ENCODE measurements at places on chromosomes 2 and 18. TPM values are rescaled to one million over a fixed set of nuclear protein-coding genes. Genes with fewer than 3 reads are reported as not detected.

- DNase-seq: peak; percentile 21
Observed at GRCh38 chr2:177334940-177335543, 57.5 kb upstream of the AGPS start.

- no peak for DNase-seq
Observed at GRCh38 chr2:151262629-151263028, 966 bp upstream of the RBM43 start.

- no peak for DNase-seq
Observed at GRCh38 chr2:145743011-145743410, 1223.1 kb upstream of the ZEB2 start.

GRCh38 chr2:94753466-94753998 is 117.7 kb upstream of the TEKT4 start:
- no peak for DNase-seq

DNA sequence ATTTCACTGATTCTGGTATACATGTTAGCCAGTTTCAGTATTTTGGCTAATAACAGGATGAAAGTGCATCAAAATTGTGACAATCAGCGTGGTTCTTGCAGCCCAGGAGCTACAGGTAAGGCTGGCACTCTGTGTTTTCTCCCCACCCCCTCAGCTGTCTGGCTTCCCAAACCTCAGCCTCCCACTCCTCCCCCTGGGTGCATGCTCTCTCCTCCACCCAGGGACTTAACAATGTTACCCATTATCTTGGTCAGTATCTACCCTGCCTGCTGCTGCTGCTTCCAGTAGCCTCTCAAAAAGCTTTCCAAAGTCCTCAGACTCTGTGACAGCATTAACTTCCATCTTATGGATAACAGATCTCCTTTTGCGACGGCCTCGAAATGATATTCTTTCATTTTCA is 41.0 kb downstream of the TRABD2A start:
- DNase-seq: no peak

- no peak for DNase-seq
Observed at GRCh38 chr18:12433829-12434540, 26.3 kb downstream of the PRELID3A start.

DNA sequence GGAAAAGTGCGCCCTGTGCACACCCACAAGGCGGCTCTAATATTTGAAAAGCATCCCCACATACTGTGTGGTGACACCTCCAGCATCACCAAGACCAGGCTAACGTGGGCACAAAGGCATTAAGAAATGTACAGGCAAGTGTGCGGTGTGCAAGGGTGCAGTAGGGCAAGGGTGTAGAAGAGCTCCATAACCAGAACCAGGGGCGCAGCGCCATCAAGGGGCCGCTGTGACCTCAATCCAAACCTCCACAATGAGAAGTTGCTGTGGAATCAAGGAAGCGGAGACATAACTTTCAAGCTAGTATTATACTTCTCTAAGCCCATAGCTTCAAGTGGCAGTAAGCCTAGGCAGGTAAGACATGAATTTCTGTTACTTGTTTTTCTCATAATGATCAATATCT is 13.0 kb downstream of the L3MBTL4 start:
- no peak for DNase-seq

- no peak for DNase-seq
Observed at GRCh38 chr2:168920504-168921157, 19.5 kb downstream of the G6PC2 start.

DNA sequence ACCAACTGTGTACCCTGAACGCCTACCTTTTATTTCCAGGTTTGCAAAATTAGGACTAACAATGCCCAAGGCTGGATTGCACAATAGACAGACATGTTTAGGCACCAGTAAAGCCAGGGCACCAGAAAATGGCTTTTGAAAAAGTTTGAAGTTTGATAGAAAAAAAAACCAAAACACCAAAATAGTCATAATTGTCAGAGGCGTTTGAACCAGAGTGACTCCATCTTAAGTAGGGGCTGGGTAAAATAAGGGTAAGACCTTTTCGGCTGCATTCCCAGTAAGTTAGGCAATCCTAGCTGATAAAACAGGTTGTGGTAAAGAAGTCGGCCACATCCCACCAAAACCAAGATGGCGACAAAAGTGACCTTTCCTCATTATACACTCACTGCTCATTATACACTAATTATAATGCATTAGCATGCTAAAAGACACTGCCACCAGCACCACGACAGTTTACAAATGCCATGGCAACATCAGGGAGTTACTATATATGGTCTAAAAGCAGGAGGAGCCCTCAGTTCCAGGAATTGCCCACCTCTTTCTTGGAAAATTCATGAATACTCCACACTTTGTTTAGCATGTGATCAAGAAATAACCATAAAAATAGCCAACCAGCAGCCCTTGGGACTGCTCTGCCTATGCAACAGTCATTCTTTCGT is 105.1 kb upstream of the MSH2 start:
- no peak for DNase-seq

DNA sequence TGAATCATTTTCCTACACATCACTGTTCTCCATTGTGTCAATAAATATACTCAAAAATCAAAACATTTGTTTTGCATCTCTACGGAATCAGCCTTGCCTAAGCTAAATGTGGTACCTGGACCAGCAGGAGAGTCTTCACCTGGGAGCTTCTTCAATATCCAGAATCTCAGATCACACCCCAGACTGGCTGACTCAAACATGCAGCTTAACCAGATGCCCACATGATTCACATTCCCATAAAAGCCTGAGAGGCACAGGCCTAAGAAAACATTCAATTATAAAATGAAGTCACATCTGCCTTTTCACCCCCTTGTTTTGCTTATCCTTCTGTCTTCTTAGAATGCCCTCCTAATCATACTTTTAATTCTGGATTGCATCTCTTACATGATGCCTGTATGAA is 1045.5 kb upstream of the NXPH2 start:
- DNase-seq: no peak

- DNase-seq: no peak
Observed at GRCh38 chr2:234242459-234242836, 191.9 kb downstream of the SPP2 start.

DNA sequence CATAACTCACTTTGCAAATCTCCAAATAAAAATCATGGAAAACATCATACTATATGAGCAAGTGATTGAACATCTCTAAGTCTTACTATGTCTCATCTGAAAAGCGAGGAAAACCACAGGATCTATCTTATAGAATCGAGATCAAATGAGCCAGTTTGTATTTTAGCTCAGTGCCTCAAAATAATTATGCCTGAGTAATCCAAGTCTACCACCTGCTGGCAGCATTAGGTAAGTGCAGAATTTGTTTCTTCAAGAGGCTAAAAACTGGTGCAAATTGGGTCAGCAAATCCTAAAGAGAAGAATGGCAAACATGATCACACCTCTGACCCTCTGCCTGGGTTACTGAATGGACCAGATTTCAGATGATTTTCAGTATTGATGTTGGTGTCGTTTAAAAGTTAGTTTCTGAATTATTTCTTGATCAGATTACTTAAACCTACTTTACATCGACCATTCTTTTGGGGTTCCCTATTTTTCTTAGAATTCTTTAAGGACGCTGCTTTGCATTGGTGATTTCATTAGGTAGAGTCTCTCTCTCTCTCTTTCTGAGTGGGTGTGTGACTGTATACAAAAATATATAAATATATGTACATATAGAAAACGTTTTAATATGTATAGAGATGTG is 12.7 kb upstream of the FHOD3 start:
- peak; percentile 60 for DNase-seq

GRCh38 chr2:170818036-170818751 is 1.5 kb downstream of the GAD1 start:
- no peak for DNase-seq

- DNase-seq: no peak
Observed at GRCh38 chr2:126933711-126934091, 35.0 kb downstream of the TEX51 start.

DNA sequence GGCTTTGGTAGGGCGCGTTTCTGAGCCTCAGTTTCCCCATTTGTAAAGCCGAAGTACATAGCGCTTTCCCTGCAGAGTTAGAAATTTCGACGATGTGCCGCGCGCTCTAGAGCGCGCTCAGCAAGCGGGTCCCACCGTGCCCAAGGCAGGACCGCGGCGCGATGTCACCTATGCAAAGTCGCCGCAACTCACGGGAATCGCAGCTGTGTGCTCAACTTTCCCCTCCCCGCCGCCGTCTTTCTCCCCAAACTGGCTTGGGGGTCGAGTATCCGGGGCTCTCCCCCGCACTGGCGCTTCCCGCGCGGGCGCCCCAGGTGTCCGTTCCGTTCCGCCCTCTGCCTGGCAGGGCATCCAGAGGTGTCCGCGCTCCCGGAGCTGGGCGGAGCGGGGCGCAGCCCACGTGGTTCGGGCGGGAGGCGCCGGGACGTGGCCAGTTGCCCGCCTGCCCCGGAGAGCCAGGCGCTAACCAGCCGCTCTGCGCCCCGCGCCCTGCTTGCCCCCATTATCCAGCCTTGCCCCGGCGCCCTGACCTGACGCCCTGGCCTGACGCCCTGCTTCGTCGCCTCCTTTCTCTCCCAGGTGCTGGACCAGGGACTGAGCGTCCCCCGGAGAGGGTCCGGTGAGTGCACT is at the start of gene MLPH:
Gene MLPH, plus strand, starts transcription at position 433 of the 630 bp plus-strand sequence. CDS start 6,176 bp downstream, outside the sequence.
- peak; percentile 67 for DNase-seq

GRCh38 chr2:241465543-241465942 is 42.8 kb downstream of the STK25 start:
- no peak for DNase-seq

GRCh38 chr2:26620031-26620605 is 21.0 kb downstream of the CIB4 start:
- no peak for DNase-seq

DNA sequence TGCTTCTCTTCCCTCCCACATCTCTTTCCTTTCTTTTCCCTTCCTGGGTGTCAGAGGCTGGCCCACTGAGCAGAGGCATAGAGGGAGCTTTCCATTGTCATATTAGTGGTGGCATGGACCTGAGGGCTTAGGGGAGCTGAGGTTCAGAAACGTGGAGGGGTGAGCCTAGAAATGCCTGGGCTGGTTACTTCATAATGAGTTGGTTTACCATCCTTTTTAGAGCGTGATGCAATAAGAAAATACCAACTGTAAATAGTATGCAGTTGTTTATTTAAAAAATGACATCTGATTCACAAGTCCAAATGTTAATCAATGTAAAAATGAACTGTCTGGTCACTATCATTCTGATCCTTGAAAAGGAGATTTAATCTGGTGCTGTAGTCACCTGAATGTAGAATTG is 46.3 kb downstream of the MYO1B start:
- no peak for DNase-seq

DNA sequence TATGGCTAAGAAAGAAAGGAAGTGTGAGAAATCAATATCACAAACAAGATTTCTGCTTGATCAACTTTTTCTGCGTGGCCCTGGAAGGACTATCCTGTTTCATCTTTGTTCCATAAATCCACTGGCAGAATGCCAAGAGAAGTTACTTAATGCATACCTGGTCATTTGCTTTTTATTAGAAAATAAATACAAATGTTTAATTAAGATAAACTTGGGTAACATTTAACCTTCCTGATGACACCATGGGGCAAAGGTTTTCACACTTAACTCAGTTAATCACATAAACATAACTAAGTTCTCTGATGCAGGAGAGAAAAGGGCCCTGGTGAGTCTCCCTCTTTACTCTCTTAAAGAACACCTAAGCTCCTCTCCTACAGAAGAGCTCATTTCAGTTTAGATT is 203.3 kb downstream of the AFF3 start:
- no peak for DNase-seq

- DNase-seq: no peak
Observed at GRCh38 chr2:152186262-152186661, 10.7 kb upstream of the STAM2 start.

DNA sequence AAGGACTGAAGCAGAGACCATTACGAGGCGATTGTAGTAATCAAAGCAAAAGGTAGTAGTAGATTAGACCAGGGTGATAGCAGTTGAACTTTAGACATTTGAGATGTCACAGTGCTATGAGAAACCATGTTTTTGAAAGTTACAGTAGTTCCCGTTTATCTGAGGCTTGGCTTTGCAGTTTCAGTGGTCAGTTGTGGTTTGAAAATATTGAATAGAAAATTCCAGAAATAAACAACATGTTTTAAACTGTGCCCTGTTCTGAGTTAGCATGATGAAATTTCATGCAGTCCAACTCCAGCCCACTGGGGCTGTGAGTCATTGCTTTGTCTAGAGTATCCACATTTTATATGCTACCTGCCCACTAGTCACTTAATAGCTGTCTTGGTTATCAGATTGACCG is 47.5 kb downstream of the ZNF638 start:
- DNase-seq: no peak

DNA sequence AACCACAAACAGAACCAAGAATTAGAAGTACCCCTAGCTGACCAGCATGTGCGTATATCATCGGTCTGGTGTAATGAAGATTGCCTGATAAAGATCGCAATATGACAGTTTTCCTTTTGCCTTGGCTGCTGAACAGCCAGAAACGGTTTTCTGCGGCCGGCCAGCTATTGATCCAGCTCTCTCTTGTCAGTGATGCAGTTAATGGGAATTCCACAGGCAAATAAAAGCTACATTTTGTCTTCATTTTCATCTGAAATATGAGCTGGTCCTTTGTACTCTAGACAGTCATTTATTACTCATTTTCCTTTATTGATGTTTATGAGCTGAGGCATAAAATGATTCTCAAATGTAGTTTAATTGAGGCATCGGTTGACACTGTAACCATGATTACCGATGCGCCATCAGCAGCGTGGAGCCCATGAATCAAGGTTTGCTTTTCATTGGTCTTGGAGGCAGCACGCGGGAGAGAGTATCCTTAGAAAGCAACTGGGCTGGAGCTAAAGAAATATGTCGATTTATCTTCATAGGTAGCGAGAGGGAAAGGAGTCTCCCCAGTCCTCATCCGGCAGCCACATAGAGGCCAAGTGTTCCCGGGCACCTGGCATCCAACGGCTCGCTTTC is 535.2 kb downstream of the GALR1 start:
- no peak for DNase-seq

DNA sequence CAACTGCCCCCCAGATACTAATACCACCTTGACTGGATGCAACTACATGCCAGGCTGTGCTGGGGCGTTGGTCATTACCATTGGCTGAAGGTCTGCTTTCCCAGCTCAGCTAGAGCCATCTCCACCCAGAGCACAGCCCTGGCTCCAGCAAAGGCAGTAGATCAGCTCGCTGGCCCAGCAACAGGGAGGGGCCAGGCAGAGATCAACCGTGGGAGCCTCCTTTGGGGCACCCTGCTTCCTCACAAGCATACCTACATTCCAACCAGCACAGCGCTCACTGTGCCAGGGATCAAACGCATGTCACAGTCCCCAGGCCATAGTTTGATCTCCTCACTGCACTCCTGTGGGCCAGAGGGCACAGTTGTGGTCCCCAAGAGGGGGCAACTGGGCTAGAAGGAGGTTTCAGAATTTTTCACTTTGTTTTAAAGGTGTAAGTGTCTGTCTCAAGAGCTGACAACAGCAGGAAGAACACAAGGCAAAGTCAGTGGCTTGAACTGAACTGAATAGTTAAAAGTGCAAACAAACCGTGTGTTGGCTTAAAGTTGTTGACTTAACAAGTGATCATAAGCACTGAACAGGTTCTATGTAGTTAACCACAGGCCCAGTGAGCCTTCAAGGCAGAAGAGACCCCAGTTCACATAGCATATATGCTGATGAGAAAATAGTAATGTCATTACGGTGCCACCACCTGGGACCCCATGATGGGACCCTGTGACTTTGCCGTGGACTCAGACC is 70.1 kb upstream of the BZW1 start:
- no peak for DNase-seq

The NT5DC4 gene
- total RNA-seq: 0.12 TPM

The TTN gene
- total RNA-seq: 92.5 TPM

The ZNF385B gene
- total RNA-seq: 3.2 TPM

The MEMO1 gene
- total RNA-seq: 31.5 TPM

The IL1R1 gene
- 51.9 TPM for total RNA-seq

The LBX2 gene
- 3.3 TPM for total RNA-seq

The SCYGR8 gene
- total RNA-seq: not detected

The SIX3 gene
- not detected for total RNA-seq

The RESP18 gene
- not detected for total RNA-seq

The SERPINB13 gene
- total RNA-seq: not detected

The TLX2 gene
- 0.12 TPM for total RNA-seq

The RAPGEF4 gene
- 6.4 TPM for total RNA-seq
